GM18507 (cell line): ENCODE measurements at places on chromosomes 3 and 15.

GRCh38 chr3:138879541-138880380 is 45.0 kb upstream of the PIK3CB start:
- DNase-seq = no peak

DNA sequence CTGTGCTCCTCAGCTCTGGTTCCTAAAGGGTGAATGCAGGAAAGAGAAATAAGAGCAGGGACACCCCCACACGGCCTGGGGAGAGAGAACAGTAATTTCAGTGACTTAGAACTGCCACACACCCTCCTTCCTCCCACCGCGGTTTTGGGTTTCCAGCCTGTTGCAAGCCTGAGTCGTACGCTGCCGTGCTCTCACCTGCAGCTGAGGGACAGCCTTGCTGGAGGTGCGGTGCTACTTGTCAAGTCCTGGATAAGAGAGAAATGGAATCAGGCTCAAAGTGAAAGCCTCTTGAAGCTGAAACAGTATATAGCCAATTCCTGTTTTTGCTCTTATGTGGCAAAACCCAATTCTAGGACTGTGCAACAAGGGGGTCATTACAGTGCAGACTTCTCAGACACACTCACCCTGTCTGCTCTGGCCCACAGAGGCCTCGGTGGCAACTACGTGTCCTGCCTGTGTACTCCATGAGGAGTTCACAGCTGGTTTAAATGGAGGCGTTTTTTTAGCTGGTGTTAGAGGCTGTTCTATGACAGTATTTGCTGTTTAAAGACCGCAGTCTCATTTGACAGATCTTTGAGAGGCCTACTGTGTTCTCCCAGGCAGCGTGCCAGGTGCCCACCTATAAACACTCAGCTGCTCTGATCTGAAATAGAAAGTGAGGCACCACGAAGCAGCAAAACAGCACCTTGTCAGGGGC is 42.9 kb downstream of the TBC1D2B start:
- peak; percentile 28 for DNase-seq

- DNase-seq = no peak
Observed at GRCh38 chr3:64011685-64012084, 11.6 kb downstream of the PSMD6 start.

DNA sequence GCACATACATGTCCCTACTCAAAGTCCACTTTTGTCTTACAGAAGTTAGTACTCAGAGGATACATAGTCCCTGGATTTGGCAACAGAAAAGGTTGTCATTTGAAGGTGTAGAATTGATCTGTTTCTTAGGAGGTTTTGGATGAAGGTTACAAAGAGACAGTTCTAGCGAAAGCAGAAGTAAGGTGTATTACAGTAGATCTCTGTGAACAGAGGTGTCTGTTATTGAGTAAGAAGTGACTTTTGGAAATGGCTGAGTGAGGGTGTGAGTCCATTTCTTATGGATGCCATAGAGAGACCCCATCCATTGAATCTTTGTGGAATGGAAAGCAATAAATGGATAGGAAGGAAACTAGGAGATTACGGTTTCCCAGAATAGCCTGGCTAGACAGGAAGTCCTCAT is 5.6 kb downstream of the ZNF662 start:
- no peak for DNase-seq

- no peak for DNase-seq
Observed at GRCh38 chr3:11080492-11080891, 73.8 kb upstream of the HRH1 start.

- DNase-seq = no peak
Observed at GRCh38 chr3:64406271-64406670, 181.0 kb upstream of the PRICKLE2 start.

DNA sequence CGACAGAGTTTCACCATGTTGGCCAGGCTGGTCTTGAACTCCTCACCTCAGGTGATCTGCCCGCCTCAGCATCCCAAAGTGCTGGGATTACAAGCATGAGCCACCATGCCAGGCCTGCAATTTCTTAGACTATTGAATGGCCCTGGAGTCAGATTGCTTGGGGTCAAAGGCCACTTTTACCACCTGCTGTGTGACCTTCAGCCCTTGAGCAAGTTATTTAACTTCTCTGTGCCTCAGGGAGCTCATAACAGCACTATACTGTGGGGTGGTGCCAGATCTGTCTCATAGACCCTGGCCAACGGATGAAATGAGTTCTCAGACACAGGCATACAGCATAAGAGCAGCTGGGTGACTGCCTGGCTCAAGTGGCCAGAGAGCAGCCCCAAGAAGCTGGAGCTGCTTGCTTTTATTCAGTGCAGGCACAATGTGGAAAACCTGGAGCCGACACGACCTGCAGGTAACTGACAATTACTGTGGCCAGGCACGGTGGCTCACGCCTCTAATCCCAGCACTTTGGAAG is 44.9 kb upstream of the FURIN start:
- no peak for DNase-seq

DNA sequence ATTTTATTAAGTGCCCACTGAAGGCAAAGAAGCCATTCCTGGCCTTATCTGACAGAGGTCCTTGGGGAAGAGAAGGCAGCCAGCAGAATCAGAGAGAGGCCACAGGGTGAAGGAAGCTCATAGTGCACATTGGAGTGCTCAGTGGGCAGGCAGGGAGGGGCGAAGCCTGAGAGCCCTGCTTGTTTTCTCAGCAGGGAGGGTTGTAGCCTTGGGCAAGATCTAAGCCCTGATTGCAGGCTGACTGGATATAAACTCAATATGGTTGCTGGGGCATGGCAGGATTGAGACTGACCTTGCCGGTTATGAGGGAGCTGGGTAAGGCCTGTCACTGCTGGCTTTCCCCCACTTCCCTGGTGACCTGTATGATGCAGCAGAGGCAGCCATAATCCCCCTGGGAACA is 7.5 kb upstream of the IGSF11 start:
- DNase-seq = no peak

DNA sequence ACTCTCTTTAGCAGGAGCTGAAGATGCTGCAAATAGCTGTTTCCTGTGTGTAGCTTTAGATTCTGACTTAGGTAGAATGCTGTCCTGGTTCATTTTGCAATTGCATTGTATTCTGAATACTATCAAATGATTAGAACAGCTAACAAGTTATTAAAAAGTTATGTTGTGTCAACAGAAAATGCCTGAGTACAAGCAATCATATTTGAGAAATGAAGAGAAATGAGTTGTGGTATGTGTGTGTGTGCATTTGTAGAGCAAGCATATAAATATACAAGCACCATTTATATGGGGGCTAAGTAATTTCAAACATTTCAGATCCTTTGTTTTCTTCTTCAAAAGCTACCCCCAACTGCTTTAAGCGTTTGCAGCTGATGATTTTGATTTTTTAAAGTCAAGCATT is 7.8 kb downstream of the ZIC1 start:
- no peak for DNase-seq

- no peak for DNase-seq
Observed at GRCh38 chr15:38868326-38869114, 303.9 kb upstream of the RASGRP1 start.

GRCh38 chr3:47432673-47433072 is 43.1 kb downstream of the SCAP start:
- DNase-seq = no peak

- DNase-seq = no peak
Observed at GRCh38 chr3:165641569-165642310, 195.5 kb downstream of the BCHE start.

- no peak for DNase-seq
Observed at GRCh38 chr3:159432682-159433340, 555.8 kb upstream of the IL12A start.

GRCh38 chr3:9238721-9239295 is 10.6 kb downstream of the SRGAP3 start:
- DNase-seq = no peak

- DNase-seq = no peak
Observed at GRCh38 chr3:71549951-71550350, 33.6 kb downstream of the FOXP1 start.

GRCh38 chr3:195270079-195270816 is 711 bp downstream of the XXYLT1 start:
- DNase-seq = no peak

DNA sequence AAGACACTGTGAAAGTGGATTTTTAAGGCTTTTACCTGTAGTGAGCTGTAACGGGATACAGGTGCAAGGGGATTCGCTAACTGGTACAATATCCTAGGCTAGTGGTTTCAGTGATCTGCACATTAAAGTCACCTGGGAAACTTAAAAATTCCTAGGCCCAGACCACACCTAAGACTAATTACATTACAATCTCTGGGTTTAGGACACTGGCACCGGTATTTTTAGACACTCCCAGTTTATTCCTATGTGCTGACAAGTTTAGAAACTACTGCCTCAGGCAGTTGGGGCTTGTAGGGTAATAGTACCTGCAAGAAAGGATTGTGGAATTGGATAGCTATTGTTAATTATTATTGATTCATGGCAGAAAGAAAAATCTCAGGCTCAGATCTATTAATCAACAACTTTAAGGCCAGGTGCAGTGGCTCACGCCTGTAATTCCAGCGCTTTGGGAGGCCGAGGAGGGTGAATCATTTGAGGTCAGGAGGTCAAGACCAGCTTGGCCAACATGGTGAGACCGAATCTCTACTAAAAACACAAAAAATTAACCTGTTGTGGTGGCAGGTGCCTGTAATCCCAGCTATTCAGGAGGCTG is 50.4 kb upstream of the CASR start:
- DNase-seq = no peak

DNA sequence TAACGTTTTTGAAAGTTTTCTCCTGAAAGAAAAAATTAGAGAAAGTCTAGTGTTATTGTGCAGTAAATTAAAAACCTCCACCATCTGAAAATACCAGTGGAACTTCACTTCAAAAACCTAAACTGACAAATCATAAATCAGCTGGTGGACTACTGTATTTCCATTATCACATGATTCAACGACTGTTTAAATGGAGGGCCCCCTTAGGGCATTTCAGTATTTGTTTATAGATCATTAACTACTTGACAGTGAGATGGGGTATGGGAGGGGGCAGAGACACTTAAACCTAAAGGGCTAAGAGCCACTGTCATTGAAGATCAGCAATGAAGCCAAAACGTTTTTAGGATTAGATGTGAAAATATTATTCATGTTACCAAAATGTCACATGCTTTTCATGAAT is 8.8 kb upstream of the C15orf61 start:
- no peak for DNase-seq

GRCh38 chr3:72123908-72124441 is 339.0 kb upstream of the PROK2 start:
- no peak for DNase-seq

GRCh38 chr15:24919446-24919845 is 35.3 kb upstream of the SNRPN start:
- DNase-seq = no peak
